Stimulated activated CD4-positive, alpha-beta T cell treated with anti-CD3 and anti-CD28 coated beads, Interleukin-4, amount 100 ng/mL, for 4 hours (primary cell): ENCODE measurements at places on chromosomes 7 and 10.

GRCh38 chr7:83648464-83649241 lies at the start of gene SEMA3E:
TSS of gene SEMA3E (minus strand) at chr7:83649139.
- DNase-seq = no peak

- no peak for DNase-seq
Observed at GRCh38 chr10:93438613-93439253, 43.4 kb downstream of the MYOF start.

DNA sequence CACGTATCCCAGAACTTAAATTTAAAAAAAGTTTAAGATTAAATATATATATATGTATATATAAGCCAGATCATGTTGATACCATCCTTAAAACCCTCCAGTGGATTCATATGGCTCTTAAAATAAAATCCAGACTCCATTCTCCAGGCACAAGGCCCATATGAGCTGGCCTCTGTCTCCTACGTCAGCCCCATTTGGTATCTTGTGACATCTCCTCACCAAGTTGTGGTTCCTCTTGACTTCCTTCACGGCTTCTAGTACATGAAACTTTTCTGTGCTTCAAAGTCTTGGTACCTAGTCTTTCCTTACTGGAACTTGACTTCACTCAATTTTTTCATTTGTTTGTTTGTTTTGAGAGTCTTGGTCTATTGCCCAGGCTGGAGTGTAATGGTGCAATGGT lies 61.3 kb downstream of the PRLHR start:
- no peak for DNase-seq

GRCh38 chr7:88664630-88665233 lies 94.8 kb upstream of the ZNF804B start:
- DNase-seq = no peak

- no peak for DNase-seq
Observed at GRCh38 chr7:91554883-91555282, 290.6 kb downstream of the FZD1 start.

DNA sequence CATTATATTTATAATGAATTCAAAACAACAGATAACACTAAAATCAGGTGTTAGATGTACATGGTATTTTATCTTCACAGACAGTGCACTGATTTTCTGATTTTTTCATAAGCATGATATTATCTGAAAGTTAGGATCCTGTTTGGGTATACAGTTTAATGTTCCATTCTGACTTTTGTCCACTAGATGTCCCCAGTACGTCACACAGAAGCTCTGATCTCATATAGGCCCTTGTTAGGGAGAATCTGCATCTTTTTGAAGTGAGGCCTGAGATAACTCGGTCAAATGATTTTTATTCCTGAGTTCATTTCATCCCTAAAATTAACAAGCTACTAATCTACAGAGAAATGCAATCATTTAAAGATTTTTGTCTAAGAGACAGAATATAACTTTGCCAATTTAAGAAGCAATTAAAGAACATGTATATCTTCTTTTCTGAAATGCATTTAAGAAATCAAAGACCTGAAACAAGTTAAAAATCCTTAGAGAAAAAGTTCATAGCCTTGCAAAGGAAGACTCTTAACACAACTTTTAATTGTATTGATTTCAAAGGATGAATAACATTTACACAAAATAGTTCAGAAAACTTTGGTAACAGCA lies 72.0 kb upstream of the TES start:
- DNase-seq = no peak

- no peak for DNase-seq
Observed at GRCh38 chr7:25742316-25742715, 409.7 kb upstream of the NFE2L3 start.

- no peak for DNase-seq
Observed at GRCh38 chr7:50646069-50646468, 80.9 kb upstream of the DDC start.

- no peak for DNase-seq
Observed at GRCh38 chr10:51000976-51001375, 73.3 kb upstream of the PRKG1 start.

DNA sequence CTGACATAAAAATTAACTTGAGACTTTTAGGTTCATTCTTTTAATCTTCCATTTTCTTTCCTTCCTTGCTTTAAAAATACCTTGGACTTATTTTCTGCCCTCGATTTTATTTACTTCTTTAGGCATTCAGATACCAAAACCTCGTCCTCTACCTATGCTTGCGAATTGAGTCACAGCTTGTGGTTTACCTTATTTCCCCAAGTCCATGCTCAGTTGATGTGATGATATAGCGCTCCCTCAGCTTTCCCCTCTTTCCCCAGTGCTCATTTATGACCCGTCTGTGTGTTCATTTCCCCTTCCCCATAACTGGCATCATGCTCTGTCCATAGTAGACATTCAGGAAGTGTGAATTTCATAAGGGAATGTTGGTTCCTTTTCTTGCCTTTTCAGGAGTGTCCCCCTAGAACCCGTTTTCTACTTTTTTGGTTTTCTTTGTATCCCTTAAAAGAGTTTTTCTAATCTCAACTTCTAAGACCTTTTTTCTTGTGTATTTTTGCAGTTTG lies 19.1 kb upstream of the PRKRIP1 start:
- no peak for DNase-seq

DNA sequence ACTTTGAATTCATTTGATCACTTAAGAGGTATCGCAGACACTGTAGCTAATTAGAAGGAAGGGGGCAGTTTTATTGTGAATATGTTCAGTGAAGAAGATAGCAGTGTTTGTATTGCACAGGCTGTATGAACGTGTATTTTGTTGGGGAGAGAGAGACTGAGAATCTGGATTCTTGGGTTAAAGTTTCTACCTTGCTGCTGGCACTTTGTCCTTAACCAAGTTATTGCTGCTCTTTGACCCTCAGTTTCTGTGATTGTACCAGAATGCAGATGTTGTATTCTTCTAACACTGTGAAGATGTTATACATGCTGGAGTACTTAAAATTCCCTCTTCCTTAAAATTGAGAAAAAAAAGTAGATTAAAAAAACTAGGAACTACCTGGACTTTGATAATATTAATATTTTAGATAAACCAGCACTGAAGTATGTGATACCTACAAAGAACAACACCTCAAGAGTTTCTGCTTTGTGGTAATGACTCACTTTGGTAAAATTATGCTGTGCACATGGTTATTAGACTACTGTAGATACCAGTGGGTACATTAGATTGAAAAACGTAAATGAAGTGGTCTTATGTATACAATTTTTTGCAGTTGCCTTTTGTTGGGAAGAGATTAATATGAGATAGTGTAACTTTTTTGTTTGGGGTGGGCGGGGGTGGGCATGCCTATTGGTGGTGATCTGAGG lies 321.3 kb downstream of the AUTS2 start:
- no peak for DNase-seq

DNA sequence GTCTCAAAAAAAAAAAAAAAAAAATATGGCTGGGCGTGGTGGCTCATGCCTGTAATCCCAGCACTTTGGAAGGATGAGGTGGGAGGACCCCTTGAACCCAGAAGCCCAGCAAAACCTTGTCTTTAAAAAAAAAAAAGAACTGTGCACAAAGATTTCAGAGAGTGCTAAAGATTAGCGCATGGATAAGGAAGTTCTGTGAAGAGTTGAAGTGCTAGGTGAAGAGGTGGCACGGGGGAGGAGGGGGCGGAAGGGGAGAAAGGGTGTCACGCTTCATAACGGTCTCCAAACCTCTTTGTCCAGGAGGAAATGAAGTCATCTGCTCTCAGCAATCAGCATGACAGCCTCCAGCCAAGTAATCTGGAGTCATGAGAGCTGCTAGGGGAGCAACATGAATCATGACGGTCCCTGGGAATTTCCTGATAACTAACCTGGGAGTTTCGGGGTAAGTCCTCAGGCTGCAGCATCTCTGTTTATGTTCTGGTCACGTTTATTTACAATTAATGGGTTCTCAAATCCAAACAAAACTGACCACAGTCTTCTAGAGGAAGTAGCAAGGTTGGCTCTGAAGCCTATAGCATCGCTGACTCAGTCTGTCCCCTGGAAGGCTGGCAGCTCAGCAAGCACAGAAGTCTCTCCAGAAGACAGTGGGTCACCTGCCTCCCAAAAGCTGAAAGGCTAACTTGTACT lies 1.9 kb upstream of the PLAU start:
- peak; percentile 56 for DNase-seq

DNA sequence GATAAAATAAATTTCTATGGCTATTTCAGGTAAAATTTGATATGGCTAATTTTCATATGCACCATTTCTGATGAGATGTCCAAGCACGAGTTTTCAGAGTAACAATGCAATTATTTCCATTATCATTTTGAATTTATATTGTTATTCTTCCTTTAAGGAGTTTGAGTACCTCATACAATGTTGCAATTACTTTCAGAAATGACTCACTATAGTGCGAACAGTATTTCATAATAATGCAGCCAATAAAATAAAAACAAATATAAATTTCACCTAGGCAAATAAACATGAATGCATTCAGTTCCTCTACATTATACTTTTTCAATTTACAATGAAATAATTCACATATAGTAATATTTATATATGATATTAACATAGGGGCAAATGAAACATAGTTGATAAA lies 78.8 kb upstream of the LRRN3 start:
- DNase-seq = no peak

DNA sequence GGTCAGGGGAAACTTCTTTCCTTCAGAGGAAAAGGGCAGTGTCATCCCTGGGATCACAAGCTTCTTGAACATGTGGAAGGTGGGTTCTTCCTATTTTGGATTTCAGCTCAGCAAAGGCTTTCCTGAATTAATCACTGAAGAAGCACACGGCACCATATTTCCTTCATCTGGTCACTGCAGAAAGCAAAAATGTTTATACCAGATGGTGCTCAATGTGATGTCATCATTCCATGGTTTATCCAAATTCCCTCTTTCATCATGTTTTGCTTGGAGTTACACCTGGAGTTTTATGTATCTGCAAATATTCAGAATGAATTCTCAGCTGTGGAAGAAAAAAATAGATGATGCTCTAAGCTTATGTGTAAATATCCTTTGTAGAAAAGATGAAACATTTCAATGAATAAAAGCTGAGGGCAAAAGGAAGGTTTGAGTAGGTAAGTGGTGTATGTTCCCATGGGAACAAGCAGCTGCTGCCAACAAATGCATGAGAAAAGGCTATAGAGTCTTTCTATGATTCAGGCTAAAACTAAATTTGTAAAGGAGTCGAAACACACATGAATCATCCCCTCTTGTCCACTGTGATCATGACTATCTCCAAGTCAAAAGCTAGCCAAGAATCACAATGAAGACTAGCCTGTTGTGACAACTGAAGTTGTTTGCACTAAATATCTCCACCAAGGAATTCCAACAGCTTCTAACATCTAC lies 26.9 kb upstream of the BPGM start:
- no peak for DNase-seq

- no peak for DNase-seq
Observed at GRCh38 chr10:18216482-18216881, 76.3 kb downstream of the CACNB2 start.

GRCh38 chr7:155198901-155199845 lies 98.5 kb upstream of the INSIG1 start:
- peak; percentile 67 for DNase-seq

DNA sequence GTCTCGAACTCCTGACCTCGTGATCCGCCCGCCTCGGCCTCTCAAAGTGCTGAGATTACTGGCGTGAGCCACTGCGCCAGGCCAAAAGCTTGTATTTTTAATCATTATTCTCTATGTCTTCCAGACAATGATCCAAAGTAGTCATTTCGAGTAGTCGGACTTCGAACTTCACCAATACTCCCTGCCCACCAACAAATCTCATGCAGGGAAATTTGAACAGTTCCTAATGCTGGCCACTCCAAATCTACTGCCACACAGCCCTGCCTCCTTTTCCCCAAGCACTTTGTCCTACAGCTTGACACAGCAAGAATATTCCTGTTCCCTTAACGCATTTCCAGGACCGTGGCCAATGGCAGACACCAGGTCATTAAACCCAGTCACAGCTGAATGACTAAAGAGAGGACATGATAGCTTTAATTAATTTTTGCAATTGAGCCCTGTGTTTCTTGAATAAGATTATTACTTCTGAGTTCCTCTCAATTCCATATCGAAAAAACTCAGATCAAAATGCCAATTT lies 142.3 kb upstream of the NRP1 start:
- DNase-seq = no peak

- no peak for DNase-seq
Observed at GRCh38 chr10:80158598-80159127, 26.1 kb downstream of the PLAC9 start.

DNA sequence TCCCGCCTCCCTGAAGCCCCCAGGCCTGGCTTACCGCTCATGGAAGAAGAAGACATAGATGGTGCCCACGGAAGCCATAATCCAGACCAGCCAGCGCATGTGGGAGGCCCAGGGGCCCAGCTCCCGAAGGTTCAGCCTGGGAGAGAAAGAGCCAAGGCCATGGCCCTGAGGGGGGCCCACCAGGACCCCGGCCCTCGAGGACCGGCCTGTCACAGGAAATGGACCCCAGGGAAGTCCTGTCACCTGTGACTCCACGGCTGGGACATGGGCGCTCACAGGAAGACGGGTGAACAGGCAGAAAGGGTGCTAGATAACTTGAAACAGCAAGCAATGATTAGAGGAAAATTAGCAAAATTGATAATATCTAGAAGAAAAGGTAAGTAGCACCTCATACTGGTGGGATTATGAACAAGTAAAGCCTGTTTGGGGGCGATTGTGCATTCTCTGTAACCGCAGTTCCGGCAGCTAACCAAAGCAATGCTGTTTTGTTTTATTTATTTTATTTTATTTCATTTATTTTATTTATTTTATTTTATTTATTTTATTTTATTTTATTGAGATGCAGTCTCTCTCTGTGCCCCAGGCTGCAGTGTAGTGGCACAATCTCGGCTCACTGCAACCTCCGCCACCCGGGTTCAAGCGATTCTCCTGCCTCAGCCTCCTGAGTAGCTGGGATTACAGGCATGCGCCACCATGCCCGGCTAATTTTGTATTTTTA lies 27.8 kb upstream of the RADIL start:
- no peak for DNase-seq

- peak; percentile 77 for DNase-seq
Observed at GRCh38 chr7:101169838-101170551, 4.6 kb upstream of the VGF start.

GRCh38 chr7:82945056-82945455 lies 217.6 kb downstream of the PCLO start:
- DNase-seq = no peak

- no peak for DNase-seq
Observed at GRCh38 chr7:156979711-156980110, 30.2 kb downstream of the NOM1 start.

DNA sequence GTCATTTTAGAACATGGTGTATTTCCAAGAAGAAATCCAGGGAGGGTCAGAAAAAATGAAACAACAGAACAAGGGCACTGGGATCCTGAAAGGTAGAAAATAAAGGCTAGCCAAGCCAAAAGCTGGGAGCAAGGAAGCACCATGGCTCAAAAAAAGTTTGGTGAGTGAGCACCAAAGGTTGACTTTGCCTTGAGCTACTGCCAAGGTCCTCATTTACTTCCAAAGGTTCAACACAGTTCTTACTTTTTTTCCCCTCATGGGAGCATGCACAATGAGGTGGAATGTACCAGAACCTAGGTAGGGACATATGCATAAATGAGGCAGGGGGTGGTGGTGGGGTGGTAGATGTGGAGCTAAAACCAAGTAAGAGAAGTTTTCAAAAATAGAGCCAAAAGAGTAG lies 182.8 kb downstream of the CPEB3 start:
- DNase-seq = no peak

GRCh38 chr7:73395538-73396503 lies 37.8 kb upstream of the FZD9 start:
- no peak for DNase-seq
